ENCODE measurements at places on chromosomes 5 and 9.

- DNase-seq = no peak
These were observed 165.3 kb downstream of the SEC61B start for GRCh38 chr9:99387431-99387830.

DNA sequence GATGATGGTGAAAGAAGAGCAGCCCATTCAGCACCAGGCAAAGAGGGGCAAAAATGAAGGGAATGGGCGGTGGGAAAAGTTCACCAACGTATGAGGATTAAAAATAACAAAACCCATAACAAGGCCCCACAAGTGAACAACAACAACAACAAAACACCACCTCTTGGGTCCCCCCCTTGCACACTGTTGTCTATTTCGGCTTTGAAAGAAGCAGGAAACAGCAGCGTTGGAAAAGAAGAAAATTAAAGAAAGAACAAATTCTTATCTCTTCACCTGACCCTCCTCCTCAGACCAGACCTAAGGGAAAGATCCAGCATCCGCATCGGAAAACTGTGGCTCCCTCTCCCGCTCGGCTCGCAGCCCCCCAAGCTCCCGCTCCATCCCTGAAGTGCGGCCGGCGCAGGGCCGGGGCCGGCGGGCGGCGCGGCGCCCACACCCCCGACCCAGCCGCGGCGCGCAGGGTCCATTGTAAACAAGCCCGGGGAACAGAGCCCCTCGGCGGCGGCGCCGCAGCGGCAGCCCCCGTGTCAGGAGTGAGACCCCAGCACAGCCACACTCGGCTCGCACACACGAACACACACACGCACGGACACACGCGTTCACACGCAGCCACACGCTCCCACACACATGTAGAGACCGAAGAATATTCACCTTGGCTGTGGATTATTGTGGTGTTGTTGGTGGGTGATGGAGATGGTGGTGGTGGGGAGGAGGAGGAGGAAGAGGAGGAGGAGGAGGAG, 535 bp downstream of the RFX3 start:
- no peak for DNase-seq

DNA sequence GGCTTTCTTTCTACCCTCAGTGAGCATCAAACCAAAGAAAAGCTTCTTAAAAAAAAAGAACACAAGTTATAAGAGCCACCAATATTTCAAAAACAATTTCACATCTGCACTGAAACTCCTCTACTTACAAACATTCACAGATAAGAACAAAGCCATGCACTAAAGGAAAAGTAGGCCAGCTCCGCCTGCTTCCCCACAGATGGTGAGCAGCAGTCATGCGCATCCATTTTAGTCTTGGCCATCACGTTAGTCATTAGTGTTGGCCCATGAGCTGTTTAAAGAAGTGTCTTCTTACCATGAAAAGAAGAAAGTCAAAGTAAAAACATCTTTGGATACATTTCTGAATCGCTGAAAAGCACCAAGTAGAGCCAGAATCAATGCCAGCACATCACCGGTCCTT, 40.0 kb upstream of the SMIM23 start:
- no peak for DNase-seq

- peak; percentile 37 for DNase-seq
These were observed 49.9 kb downstream of the LRRTM2 start for GRCh38 chr5:138824924-138825863.

DNA sequence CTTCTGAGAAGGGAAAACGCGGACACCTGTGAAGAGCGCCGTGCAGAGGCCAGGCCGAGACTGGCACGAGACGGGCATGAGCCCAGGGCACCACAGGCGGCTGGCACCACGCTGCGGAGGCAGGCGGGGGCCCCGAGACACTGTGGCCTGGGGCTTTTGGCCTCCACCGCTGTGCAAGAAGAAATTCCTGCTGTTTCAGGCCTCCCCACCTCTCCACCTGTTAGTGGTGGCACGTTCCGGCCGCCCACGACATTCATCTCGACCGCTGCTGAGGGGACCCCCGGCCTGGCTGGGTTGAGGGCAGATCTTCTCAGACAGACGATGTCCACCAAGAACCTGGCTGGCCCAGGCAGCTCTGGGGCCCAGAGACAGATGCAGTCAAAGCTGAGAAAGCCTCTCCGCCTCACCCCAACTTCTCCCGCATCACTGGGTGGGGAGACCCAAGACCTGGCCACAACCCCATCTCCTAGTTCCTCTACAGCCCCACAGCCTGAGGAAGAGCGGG, 11.5 kb downstream of the NACC2 start:
- no peak for DNase-seq

DNA sequence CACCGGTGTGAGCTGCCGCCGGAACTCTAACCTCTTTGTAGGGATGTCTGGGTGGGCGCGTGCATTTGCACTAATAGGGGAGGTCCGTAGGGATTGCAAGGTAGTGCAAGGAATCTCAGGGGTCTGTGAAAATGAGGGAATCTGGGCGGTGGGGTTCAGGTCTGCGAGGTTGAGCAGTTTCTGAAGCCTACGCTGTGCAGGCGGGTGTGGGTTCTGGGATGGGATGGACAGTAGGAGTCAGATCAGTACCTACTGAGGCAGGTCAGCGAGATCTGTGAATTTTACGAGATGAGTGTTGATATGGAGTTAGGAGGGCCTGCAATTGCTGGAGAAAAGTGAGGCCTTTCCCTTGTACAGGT, 856 bp upstream of the ATOSB start:
- DNase-seq = no peak

- DNase-seq = no peak
These were observed 347.9 kb downstream of the CDH9 start for GRCh38 chr5:26690511-26690910.

GRCh38 chr9:26684029-26684428, 208.6 kb downstream of the CAAP1 start:
- no peak for DNase-seq

GRCh38 chr5:150060471-150060870, 25.9 kb downstream of the CSF1R start:
- DNase-seq = no peak

DNA sequence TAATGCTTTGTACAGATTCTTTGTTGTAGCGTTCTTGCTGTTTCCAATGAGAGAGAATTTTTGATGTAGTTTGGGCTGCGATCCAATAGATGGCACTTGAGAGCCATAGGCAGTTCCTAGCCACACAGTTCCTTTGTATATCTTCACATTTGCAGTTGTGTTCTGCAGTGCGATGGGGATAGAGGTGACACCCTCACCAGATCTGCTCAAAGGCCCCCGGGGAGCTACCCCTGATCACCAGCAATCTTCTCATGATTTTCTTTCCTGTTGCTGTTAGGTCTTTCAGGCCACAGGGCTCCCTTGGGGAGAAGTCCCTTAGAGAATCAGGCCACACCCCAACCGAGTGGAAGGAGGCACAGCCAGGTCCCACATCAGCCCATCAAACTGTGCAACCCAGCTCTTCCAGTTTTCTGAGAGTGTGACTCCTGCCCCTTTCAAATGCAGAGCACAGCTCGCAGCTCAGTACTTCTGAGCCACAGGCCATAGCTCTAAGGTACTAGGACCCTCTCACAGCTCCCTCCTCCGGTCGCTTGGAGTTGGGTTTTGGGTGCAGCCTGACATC, 353.7 kb downstream of the SLCO4C1 start:
- peak; percentile 1 for DNase-seq

GRCh38 chr5:157761690-157762621, 18.4 kb downstream of the LSM11 start:
- peak; percentile 69 for DNase-seq

- DNase-seq = no peak
These were observed 67.2 kb downstream of the MRPS30 start for GRCh38 chr5:44875661-44876605.

DNA sequence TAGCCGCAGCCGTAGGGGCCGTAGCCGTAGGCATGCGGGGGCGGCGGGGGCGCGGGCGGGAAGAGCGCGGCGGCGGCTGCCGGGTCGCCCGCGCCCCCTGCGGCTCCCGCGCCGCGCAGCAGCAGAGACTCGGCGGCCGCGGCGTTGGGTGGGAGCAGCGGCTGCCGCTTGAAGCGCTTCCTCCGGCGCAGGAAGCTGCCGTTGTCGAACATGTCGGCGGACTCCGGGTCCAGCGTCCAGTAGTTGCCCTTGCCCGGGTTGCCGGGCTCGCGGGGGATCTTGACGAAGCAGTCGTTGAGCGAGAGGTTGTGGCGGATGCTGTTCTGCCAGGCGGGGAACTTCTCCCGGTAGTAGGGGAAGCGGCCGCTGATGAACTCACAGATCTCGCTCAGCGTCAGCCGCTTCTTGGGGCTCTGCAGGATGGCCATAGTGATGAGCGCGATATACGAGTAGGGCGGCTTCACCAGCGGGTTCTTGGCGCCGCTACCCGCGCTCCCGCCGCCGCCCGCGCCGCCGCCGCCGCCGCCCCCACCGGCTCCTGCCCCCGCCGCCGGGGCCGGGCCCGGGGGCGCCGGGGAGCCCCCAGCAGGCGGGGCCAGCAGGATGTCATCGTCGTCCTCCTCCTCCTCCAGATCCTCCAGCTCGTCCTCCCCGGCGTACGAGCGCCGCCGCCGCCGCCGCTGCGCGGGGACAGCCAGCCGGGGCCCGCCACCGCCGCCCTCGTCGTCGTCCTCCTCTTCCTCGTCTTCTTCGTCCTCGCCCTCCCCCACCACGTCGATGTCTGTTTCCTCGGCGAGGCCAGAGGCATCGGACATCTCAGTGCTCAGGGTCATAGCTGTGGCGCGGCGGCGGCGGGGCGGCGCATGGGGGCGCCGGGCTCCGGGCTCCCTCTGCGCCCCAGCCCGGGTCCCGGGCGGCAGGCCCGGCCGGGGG, 781 bp downstream of the FOXD1 start:
- no peak for DNase-seq

GRCh38 chr9:131678499-131679111, 61.3 kb downstream of the RAPGEF1 start:
- no peak for DNase-seq

GRCh38 chr9:96108691-96109380, 193.1 kb downstream of the HSD17B3 start:
- DNase-seq = no peak

GRCh38 chr9:15333376-15333881, 26.4 kb upstream of the TTC39B start:
- DNase-seq = no peak

- no peak for DNase-seq
These were observed 28.8 kb downstream of the LPCAT1 start for GRCh38 chr5:1494780-1495524.

DNA sequence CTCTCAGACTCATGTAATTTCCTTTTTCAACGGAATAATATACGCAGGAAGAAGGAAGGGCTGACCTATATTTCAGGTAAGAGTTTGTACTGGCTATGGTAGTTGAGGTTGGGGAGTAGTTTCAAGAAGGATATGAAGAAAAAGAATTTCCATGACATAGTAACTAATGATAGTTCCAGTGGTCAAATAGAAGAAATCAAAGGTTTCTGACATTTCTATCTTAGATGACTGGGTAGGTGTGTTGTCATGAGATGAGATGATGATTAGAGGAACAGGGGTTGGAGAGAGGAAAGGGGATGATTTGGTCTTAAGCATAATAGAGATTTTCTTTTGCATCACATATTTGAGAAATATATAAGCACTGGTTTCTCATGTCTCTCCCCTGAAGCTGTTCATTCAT, 166.0 kb downstream of the SPATA31D1 start:
- DNase-seq = no peak

- peak; percentile 38 for DNase-seq
These were observed 424.0 kb downstream of the CDH18 start for GRCh38 chr5:19564036-19564435.

Data from cerebellum (tissue), 4 donors.